ENCODE measurements at places on chromosomes 11 and 22.

DNA sequence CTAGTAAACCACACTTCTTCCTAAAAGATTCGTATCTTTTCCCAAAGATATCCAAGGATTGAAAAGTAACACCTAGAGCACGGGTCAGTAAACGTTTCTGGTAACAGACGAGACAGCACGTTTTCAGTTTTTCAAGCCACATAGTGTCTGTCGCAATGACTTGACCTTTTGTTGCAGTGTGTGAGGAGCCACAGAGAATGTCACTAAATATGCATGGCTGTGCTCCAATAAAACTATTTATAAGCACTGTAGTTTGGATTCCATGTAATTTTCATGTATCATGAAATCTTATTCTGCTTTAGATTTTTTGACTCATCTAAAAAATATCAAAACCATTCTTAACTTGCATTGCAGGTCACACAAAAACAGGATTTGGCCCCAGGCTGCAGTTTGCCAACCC lies 18.3 kb upstream of the MICAL3 start:
- no peak for DNase-seq

DNA sequence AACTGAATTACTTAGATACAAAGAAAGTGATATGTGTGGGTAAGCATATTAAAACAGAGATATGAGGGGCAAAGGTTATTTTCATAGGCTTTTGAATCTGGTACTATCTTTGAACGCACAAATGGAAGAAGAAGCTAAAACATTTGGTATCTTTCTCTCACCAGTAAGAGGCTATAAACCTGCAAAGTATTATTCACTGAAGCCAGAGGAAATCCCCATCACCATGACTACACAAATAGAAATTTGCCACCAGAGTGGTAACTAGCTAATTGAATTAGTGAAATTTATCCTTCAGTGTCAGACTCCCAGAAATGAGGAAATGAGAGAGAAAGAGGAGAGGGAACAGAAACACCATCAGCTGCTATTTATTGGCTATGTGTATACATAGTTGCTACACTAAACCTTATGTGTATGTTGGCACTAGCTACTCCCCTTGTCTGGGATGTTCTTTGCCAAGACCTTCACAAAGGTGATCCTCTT lies 503.4 kb downstream of the DLG2 start:
- no peak for DNase-seq

- DNase-seq = peak; percentile 73
Observed at GRCh38 chr22:19941365-19942082, at the start of the genes COMT and TXNRD2. TSS of gene COMT (plus strand) at chr22:19941772. CDS start at chr22:19962527, 20,755 bp downstream. TSS of gene TXNRD2 (minus strand) at chr22:19941818. CDS start at chr22:19941803, 15 bp downstream.

- DNase-seq = no peak
Observed at GRCh38 chr11:127000981-127001380, 411 bp upstream of the KIRREL3 start.

DNA sequence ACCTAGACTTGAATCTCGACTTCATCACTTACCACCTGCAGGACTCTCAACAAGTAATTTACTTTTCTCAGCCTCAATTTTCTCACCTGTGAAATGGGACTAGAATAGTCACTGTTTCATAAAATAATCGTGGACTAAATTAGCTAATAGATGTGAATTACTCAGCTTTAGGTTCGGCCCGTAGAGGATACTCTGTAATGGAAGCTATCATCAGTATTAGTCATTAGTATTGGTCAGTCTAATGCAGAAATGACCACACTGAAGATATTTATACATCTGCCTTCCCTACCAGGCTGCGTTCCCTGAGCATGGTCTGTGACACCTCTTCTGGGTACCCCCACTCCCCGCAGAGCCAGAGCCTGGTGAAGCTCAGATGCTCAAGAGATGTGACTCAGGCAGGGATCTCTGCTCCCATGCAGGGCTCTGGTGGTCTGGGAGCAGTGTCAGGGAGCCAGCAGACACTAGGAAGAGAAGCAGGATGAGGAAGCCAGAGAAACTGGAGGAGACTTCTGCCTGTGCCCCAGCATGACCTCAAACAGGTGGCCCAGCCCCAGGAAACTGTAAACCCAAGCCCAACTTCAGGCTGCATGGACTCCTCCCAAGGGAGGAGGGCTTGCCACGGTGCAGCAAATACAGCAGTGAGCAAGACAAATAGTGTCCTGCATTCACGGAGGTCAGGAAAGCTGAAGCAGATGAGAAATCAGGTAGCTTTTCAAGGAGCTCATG lies 88.0 kb upstream of the E2F8 start:
- no peak for DNase-seq

DNA sequence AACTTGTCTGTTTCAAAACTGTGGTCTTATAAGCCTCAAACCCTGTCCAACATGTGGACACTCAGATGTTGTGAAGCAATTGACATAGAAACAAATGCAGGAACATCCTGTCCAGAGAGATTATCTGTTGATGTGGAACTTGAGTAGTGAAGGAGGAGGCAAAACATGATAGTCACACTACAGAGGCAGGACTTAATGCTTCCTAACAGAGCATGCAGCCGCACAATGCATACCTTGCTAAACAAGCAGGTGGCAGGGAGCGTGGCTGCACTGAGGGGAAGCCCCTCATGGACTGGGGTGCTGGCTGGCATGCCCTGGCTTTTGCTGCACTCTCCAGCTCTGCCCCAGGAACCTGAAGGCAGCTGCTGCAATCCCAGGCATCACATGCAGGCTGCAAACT lies 5.3 kb downstream of the C22orf39 start:
- no peak for DNase-seq
